ENCODE measurements at places on chromosomes 1 and 21.

GRCh38 chr1:151371370-151372057, 991 bp downstream of the SELENBP1 start:
- DNase-seq = no peak

GRCh38 chr1:2481885-2482284, 5.8 kb downstream of the PLCH2 start:
- no peak for DNase-seq

GRCh38 chr1:175822580-175822979, 79.2 kb upstream of the TNR start:
- no peak for DNase-seq

- no peak for DNase-seq
These were observed 61.2 kb downstream of the RGS4 start for GRCh38 chr1:163130225-163130856.
